Activated CD4-positive, alpha-beta T cell treated with anti-CD3 and anti-CD28 coated beads for 36 hours (primary cell): ENCODE measurements at places on chromosomes 3 and 15. TPM values are rescaled to one million over a fixed set of nuclear protein-coding genes. Genes with fewer than 3 reads are reported as not detected.

DNA sequence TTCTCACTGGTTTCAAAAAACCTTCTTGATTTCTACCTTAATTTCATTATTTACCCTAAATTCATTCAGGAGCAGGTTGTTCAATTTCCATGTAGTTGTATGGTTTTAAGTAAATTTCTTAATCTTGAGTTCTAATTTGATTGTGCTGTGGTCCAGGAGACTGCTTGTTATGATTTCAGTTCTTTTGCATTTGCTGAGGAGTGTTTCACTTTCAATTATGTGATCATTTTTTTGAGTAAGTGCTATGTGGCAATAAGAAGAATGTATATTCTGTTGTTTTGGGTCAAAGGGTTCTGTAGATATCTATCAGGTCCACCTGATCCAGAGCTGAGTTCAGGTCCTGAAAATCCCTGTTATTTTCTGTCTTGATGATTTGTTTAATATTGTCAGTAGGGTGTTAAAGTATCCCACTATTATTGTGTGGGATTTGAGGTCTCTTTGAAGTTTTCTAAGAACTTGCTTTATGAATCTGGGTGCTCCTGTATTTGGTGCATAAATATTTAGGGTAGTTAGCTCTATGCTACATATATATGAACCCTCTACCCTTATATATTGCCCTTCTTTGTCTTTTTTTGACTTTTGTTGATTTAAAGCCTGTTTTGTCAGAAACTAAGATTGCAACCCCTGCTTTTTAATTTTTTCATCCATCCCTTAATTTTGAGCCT, 158.4 kb upstream of the TPRG1 start:
- H3K27me3 ChIP-seq = peaks cover 12% of the 10 kb centered on the region
- H3K4me1 ChIP-seq = peaks cover 20% of the 10 kb centered on the region

ITIH3 gene
- total RNA-seq = not detected

GRCh38 chr3:10299175-10299574, 6.4 kb upstream of the GHRL start:
- H3K36me3 ChIP-seq = peaks cover 50% of the 10 kb centered on the region
- H3K27me3 ChIP-seq = no peaks in the 10 kb centered on the region
- peaks cover 12% of the 10 kb centered on the region for H3K4me1 ChIP-seq
- peak overlapping the region; percentile 83 for H3K27ac ChIP-seq
- no peak overlapping the region for H3K4me3 ChIP-seq

DNA sequence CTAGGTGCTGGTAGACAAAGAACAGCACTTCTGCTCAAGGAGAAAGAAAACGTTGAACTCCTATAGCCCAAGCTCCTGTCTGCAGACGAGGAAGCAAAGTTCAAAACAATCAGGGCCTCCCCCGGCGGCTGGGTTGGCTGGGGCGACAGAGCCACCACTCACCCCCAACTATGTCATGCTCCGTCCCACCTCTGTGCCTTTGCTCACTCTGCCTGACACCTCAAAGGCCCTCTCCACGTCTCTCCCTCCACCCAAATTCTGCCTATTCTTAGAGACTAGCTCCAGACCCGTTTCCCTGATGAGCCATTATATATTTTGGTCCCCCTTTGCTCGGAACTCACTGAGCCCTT, 304.3 kb downstream of the TLE3 start:
- no peak overlapping the region for H3K27ac ChIP-seq
- no peak for DNase-seq
- H3K36me3 ChIP-seq = peaks cover 8% of the 10 kb centered on the region
- no peak overlapping the region for H3K4me3 ChIP-seq
- no peaks in the 10 kb centered on the region for H3K27me3 ChIP-seq

- H3K4me3 ChIP-seq = no peak overlapping the region
- no peaks in the 10 kb centered on the region for H3K36me3 ChIP-seq
- no peaks in the 10 kb centered on the region for H3K4me1 ChIP-seq
Observed at GRCh38 chr3:134075568-134075825, 45.8 kb upstream of the SLCO2A1 start.

CLDN16 gene
- not detected for total RNA-seq

GRCh38 chr3:71652781-71653413, 69.4 kb upstream of the FOXP1 start:
- H3K4me1 ChIP-seq = peaks cover 5% of the 10 kb centered on the region
- no peak overlapping the region for H3K27ac ChIP-seq
- H3K36me3 ChIP-seq = no peaks in the 10 kb centered on the region
- peak; percentile 55 for DNase-seq
- H3K4me3 ChIP-seq = no peak overlapping the region

FGD5 gene
- 0.09 TPM for total RNA-seq

DNA sequence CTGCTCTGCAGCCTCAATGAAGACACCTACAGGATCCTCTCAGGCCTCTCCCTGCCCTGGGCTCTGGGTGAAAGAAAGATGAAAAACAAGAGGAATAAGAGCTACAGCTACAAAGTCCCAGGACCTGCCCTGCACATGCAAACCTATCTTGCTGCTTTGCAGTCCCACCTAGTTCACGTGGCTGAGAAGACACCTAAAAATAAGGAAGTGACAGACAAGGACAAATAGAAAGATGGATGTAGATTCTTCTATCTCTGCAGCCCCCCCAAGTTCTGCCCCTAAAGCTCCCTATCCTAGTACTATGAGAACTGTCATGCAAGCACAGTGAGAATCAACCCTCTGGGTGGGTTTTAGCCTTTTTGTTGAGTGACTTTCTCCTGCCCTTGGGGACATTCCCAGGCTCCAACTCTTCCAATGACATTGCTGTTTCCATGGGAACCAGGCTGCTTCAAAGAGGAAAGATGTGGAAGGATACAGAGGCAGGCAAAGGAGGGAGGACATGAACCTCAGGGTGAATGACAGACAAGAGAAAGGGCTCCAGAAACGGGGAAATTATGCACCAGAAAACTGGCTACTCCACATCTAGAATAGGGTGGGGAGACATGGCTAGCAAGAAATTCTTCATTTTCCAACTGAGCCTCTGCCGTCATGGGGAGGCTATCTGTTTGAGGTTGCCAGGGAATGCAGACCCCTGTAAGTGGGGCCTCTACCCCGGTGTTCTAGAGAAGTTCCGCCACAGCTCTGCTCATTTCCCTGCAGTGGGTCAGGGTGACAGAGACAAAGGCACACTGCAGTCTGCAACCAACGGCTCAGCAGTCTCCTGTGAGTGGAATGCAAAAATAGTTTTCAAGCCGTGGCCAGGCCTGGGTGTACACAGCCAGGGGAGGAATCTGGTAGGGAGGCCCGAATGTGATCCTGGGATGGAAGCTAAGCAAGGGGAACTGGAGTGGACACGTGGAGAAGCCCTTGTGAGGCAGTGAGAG, 5.2 kb downstream of the CSPG5 start:
- H3K27ac ChIP-seq = no peak overlapping the region
- no peak overlapping the region for H3K4me3 ChIP-seq
- H3K27me3 ChIP-seq = peaks cover 10% of the 10 kb centered on the region
- DNase-seq = no peak
- H3K36me3 ChIP-seq = no peaks in the 10 kb centered on the region

CD200R1 gene
- 1.5 TPM for total RNA-seq
